ENCODE measurements at places on chromosomes 5 and 9.

GRCh38 chr5:43156388-43156787, 35.6 kb upstream of the NIM1K start:
- no peak for DNase-seq

DNA sequence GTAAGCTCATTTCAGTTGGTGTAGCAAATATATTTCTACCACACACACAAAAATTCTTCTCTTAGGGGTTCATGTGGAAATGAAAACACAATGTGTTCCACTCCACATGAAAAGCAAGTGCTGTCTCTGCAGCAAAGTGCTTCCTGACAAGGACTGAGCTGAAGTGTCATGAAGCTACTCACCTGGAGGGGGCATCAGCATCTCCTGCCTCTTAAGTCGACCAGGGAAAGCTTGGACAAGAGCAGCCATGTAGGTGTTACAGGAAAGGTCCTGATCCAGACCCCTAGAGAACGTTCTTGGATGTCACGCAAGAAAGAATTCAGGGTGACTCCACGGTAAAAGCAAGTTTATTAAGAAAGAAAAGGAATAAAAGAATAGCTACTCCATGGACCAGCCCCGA, 62.8 kb downstream of the SV2C start:
- no peak for DNase-seq

DNA sequence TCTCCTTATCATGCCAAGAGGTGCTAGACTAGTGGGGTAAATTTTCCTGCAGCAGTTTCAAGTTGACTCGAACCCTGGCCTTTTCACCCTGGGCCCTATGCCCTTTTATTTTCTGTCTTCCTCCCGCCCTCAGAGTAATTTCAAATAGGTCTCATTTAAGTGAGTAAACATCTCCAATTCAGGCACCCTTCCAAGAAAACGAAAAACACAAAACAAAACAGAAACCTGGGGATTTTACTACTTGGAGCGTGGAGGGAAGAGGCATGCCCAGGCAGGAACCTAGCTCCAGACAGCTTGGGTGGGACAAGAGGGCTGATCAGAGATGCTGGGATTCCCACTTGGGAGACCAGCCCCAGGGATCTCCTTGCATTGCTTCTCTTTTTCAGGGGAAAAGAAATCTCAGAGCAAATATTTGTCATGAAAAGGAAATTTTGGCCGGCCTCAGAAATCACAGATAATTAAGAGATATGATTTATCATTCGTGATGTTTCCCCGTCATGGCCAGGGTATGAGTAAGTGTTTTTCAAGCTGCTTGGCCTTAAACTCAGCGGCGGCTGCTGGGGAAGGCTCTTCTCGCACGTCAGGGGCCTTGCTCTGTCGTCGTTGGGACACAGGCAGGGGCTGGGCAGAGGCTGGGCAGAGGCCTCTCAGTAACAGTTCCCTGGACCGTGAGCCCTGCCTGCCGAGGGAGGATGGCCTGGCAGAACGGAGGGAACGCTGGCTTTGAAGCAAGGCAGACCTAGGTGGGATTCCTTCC, 248.6 kb upstream of the KLF4 start:
- no peak for DNase-seq

DNA sequence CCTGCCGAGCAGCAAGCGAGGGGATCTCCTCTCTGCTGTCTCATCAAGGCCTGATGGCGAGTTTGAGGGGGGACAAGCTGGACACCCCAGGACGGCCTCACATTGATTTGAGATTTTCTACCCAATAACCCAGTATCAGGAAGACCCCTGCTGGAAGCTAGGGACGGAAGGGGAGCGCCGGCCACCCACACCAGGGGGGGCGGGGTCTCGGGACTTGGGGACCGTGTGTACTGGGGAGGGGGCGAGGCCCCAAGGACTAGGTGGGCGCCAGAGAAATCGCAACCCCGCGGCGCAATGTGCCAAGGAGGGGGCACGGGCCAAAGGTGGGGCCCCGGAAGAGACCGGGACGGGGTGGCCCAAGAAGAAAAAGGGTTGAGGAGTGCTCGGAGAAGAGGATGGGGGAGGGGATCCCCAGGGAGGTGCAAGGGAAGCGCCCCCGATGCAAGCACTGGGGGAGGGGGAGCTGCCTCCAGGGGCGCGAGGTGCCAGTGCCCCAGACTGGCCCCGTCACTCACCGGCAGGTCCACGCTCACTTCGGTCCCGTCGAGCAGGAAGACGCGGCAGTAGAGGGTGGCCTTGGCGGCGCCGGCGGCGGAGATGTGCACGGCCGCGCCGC, 1.1 kb downstream of the EPB41L4B start:
- no peak for DNase-seq
